ENCODE measurements at places on chromosomes 11 and 22.

DNA sequence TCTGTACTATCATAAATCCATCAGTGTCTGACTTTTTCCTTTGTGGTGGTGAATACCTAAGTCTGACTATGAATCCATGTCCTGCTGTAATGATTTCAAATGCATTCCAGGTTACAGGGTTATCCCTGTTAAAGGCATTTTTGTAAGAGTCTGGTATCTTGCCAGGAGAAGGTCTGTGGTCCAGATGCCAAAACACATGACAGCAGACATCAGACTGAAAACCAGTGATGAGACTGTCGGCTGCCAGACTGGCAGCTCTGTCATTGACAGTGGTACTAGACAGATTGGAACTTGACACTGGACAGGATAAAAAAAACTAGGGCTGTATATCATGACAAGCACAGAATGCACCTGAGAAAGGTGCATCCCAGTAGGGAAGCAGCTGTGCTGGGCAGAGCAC lies 301.8 kb upstream of the FAT3 start:
- DNase-seq = no peak

- no peak for DNase-seq
These were observed 20.4 kb downstream of the ALKBH8 start for GRCh38 chr11:107545101-107545514.

DNA sequence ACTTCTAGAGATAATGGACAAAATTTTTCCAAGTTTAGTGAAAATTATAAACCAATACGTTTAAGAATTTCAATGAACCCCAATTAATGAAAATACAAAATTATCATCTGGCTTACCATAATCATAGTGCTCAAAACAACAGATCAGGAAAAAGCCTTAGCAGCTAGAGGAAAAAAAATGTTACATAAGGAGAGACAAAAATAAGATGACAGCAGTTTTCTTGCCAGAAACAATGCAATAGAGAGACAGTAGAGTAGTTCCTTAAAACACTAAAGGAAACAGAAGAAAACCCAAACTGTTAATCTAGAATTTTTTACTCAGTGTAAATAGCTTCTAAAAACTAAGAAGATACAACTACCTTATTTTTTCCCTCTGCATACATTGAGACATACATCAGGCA lies 341.7 kb upstream of the CHORDC1 start:
- DNase-seq = no peak

DNA sequence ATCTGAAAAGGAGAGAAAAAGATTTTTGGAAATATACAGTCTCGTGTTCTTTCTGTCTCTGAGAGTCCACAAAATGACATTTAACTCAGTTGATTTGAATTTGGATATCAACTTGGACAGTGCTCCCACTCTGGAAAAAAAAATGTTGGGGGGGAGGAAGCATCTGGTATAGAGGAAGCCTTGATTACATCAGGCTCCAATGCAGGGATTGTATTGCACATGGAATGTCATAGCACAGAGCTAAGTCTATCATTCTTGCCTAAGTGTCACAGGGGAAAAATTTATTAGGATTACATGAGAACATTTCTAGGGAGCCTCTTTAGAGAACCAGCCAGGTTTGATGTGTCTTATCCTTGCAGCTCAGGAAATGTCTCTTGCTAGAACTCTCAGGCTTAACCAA lies 23.0 kb downstream of the MS4A6A start:
- no peak for DNase-seq

GRCh38 chr22:27905653-27906052 lies 13.4 kb downstream of the PITPNB start:
- DNase-seq = no peak

- no peak for DNase-seq
These were observed 27.5 kb upstream of the FTH1 start for GRCh38 chr11:61994981-61995380.

- DNase-seq = no peak
These were observed 47.8 kb upstream of the CCND1 start for GRCh38 chr11:69592986-69593650.

DNA sequence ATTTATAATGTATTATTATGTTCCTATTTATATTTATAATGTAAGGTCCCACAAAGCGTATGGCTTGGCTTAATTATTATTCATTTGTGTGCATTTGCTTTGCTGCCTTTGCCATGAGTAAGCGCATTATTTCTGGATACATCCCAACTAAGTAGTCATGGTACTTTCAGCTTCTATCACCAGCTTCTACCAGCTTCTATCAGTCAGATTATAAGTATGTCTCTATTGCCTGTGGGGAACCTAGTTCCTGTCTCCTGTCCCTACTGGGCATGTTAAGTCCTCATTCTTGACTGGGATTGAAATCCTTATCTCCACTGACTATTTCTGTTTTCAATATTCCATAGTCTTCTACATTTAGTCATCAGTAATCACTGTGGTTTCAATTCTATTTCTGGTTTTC lies 33.5 kb upstream of the OR10W1 start:
- no peak for DNase-seq

DNA sequence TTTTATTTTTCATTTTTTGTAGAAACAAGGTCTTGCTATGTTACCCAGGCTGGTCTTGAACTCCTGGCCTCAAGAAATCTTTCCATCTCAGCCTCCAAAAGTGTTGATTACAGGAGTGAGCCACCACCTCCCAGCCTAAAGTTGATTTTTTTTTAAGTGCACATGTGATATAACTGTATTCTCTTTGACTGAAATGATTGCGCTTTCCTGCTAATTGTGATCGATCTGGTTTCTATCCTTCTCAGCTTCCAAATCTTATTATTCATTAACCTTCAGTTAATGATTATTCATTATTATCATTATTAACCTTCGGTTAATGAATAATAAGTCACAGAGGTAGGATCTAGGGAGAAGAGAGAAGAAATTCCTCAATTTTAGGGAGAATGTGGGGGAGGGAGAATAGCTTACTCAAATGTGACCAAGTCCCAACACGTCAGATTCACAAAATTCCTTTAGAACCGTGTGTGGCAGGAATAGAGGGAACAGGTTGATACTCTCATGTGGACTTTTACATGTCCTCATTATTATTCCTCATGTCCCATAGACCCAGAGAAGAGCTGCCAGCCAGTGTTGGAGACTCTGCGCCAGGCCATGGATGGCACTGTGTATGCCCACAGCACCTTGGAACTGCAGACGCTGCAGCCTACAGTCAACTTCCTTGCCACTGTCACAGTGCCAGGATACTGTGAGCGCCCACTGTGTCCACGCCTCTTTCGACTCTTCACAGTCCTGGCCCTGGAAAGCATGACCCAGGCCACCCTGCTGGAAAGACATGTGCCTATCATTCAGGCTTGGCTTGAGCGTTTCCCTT lies 47.1 kb downstream of the RRP8 start:
- DNase-seq = no peak

DNA sequence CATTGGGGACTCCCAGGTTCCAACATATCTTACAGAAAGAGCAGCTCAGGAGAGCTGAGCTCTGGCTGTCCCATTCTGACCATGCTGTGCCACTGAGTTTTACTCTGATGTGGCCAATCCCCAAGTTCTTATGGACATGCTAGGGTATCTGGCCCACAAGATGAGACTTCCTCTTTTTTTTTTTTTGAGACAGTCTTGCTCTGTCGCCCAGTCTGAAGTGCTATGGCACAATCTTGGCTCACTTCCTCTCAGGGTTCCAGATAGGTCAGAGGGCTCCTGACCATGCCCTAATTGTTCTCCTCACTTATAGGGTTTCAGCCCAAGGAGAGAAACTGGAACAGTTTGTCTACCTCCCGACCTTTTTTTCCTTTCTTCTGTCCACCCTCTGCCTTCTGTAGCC lies 152.3 kb upstream of the CCDC90B start:
- DNase-seq = no peak

Measured in CD8-positive, alpha-beta T cell (primary cell).